ENCODE measurements at places on chromosomes 4 and X.

GRCh38 chrX:134186362-134187121 lies 50.4 kb upstream of the CCDC160 start:
- DNase-seq: no peak

- no peak for DNase-seq
These were observed 34.4 kb downstream of the PTCHD1 start for GRCh38 chrX:23369027-23369426.

DNA sequence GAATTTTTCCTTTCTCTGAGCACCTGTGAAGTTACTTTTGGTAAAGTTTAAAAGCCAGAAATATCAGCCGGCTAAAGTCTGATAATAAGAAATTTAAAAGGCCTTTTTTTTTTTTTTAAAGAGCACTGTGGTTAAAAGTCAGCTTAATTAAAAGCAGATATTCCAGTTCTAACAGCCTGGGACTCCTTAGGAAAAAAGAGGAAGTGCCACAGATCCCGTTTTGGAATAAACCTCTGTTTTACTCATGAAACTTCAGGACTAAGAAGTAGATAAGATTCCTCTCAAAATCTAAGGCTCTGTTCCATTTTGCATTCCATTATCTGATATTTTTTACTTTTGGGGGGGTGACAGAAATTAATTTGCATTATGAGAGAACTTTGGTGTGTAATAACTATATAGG lies 37.8 kb downstream of the ABCB7 start:
- no peak for DNase-seq

GRCh38 chrX:122113376-122113775 lies 1066.0 kb downstream of the GLUD2 start:
- DNase-seq: no peak

GRCh38 chr4:10682397-10682796 lies 2.2 kb downstream of the CLNK start:
- DNase-seq: no peak

GRCh38 chr4:122012735-122013134 lies 60.9 kb upstream of the TRPC3 start:
- DNase-seq: no peak

All from HuH-7.5 (cell line).